ENCODE measurements at places on chromosomes 3 and 15.
A peak's percentile ranks its signal among the peaks of the same experiment; 100 is the strongest.

DNA sequence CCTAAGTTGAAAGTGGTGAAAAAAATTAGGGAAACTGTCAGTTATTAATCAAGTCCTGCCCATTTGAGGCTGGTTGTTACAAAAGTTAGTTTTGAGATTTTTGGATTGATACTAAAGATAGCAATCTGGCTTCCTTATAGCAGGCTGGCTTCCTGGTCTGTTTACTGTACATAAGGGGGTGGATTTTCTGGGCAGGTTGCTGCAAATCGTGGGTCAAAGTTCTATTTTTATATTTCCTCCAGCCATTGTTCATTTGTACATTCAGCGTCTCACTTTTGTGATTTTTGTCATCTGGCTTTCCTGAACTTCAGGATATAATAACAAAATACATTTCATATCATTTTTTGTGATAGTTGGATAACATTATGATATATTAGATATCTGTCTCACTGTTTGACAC lies 49.5 kb downstream of the CLDN1 start:
- DNase-seq, result no peak

DNA sequence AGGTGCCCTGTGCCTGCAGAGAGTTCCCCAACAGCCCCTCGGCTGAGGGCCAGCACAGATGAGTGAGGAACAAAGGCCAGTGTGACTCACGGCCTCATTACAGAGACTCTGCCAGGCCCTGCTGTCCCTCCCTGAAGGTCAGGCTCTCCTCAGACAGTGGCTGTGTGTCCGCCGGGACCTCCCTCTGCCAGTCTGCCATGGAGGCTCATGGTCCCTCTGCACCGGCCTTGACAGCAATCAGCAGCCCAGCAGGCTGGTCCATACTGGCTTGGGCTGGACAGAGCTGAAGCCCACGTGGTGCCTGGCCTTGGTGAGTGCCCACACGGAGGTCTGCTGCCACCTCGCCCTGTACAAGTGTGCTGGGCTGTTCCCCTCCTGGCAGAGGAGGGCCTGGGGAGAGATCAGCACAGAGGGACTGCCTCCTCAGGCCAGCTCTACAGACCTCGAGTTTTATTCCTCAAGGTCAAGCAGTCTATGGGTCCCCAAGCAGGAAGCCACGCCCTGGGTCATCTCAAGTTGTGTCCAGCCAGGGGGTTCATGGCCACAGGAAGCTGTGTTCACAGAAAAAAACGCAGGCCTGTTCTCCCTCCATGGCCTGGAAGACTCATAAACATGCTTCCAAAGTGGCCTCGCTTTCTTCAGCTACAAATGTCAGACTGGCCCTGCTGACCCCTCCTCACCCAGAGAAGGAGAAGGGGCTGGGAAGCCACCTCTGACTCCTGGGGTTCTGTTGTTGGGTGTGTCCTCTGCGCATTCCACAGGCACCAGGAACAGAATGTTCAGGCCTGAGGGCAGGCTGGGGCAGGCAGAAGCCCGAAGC lies 27.0 kb downstream of the SLC41A3 start:
- peak; percentile 55 for DNase-seq

- no peak for DNase-seq
Observed at GRCh38 chr15:50871832-50872231, 36.7 kb upstream of the AP4E1 start.

- no peak for DNase-seq
Observed at GRCh38 chr3:107892955-107893624, 197.7 kb downstream of the CD47 start.

DNA sequence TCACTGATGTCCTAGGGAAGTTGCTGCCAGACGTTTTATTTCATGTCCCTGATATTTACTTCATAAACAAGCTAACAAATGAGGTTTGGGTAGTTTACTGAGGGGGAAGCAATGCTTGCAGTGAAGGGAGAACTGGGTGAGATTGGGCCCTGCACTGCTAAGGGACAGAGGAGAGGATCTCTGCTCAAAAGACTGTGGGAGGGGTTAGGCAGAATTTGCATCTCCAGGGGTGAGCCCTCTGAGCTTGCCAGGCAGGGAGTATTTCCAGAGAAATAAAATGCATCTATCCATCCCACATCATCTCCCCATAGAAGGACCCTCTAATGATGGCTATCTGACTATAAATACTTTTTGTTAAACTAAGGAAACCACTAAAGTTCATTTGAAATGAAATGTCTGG lies 215.6 kb downstream of the CBLB start:
- DNase-seq, result no peak

DNA sequence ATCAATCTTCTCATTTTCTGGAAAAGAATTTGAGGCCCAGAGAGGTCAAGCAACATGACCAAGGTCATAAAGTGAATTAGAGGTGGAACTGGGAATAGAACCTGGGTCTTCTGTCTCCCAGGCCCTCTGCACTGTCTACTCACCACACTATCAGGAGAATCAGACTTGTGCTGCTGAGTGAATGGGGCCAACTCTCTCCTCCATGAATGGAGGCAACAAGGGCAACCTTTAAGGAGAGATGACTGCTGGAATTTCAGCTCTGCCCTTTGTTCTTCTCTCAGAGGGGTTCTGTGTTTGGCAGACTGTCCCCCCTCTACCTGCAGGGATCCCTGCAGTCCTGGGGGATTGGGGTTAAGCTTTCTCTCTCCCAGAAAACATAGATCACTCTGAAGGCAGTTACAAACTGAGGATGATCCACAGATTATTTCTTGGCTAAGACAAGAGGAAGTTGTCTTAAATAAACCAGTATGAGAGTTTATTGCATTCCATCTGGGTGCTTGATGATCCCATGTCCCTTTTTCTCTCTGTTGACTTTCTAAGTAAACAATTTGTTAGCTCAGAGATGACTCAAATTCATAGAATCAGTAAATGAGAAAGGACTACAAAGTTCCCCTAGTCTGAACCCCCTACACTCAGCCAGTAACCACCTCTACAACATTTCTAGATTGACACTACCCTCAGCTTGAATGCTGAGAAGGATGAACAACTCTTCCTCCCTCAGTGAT lies 99.0 kb upstream of the LIPC start:
- DNase-seq, result no peak

- no peak for DNase-seq
Observed at GRCh38 chr3:158920371-158920770, 118.5 kb downstream of the MFSD1 start.

GRCh38 chr3:150653110-150653561 lies 50.0 kb downstream of the SELENOT start:
- DNase-seq, result no peak

DNA sequence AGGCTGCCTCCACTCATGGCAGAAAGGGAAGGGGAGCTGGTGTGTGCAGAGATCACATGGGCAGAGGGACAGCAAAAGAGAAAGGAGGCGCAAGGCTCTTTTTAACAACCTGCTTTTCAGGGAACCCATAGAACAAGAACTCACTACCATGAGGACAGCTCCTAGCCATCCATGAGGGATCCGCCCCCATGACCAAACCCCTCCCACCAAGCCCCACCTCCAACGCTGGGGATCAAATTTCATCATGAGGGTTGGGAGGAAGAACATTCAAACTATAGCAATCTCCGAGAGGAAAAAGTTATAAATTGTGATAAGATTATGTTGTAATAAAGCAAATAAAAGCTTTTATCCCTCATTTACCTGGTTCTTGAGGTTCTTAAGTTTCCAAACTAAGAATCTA lies 84.7 kb upstream of the LMCD1 start:
- no peak for DNase-seq

DNA sequence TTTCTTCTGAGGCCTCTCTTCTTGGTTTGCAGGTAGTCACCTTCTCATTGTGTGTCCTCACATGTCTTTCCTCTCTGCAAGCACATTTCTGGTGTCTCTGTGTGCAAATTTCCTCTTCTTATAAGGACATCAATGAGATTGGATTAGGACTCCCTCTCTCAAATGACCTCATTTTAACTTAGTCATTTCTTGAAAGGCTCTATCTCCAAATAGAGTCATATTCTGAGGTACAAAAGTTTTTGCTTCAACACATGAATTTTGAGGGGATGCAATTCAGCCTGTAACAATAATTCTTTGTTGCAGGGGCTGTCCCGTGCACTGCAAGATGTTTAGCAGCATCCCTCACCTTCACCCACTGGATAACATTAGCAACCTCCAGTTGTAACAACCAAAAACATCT lies 115.0 kb upstream of the DCBLD2 start:
- DNase-seq, result no peak

DNA sequence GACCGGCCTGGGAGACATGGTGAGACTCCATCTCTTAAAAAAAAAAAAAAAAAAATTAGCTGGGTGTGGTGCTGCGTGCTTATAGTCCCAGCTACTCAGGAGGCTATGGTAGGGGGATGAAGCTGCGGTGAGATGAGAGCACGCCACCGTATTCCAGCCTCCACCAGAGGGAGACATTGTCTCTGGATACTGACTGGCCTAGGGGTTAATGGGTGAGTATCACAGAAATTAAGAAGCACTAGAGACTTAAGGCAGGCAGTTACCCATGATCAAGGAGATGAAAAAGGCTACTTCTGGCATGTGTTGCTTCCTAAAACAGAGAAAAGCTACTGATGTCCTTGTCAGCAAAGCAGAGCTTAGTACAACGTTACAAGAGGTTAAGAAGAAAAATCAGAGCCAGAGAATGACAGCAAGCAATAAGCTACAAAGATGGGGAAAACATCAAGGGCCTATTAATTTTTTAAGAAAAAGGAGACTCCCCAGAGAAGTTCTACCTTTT lies 8.6 kb downstream of the TFRC start:
- DNase-seq, result peak; percentile 79

DNA sequence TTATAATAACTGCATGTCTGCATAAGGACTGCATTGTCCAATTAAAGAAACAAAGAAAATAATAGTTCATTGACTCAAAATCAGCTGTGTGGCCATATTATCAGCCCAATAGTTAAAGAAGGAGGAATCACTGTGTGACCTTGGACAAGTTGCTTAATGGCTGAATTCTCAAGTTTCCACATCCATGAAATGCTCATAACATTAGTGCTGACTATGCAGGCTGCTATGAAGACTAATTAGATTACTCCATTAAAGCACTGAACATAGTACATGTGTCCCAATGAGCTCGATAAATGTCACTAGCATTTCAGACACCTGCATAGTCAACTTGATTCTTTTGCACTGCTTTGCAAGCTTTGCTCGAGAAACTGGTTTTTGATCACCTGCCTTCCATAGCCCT lies 111.1 kb upstream of the WNT5A start:
- no peak for DNase-seq

DNA sequence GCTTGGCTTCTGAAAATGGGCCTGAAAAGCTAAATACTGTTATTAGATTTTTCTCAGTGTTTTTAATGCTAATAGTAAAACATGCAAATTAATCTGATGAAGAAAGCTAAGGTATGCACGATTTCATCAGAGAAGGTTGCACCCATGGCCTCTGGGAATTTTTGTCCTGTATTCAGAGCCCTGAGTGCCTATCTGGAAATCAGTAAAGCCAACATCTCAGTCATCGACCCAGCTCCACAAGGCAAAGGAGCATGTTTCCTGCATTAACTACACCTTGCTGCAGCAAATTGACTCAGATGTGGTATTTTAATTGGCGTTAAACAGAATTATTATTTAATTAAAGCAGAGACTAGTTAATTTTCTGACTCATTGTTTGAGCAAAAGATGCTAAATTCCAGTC lies 49.0 kb upstream of the TP63 start:
- DNase-seq, result no peak

GRCh38 chr3:141796889-141797781 lies 33.9 kb downstream of the GRK7 start:
- DNase-seq, result peak; percentile 90

GRCh38 chr3:25817638-25818037 lies 27.7 kb downstream of the OXSM start:
- peak; percentile 13 for DNase-seq

DNA sequence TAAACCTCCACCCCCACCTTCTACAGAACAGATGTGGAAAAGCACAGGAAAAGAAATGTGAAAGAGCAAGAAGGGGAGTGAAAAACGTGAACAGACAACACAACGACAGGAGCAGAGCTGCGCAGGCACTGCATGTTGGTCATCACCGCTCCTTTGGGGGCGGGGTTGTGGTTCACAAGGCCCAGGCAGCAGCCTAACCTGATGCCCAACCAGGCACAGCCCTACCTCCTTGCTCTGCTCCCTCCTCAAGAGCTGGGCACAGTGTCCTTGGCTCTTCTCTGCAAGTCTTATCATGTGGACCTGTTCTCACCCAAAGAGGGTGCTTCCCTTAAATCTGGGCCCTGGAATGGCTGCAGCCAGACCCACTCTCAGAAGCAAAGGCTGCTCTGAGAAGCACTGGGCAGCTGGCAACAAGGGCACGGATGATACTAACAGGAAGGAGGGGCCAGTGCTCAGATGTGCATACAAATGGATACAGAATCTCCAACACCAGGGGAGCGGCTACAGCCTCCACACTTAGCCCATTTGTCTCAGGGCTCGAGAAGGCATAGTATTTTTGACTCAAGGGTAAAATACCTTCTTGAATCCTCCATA lies 64.6 kb downstream of the DHX30 start:
- DNase-seq, result no peak

GRCh38 chr3:142857056-142857455 lies 31.8 kb downstream of the PCOLCE2 start:
- no peak for DNase-seq

- no peak for DNase-seq
Observed at GRCh38 chr3:27326629-27327545, 42.3 kb downstream of the NEK10 start.

DNA sequence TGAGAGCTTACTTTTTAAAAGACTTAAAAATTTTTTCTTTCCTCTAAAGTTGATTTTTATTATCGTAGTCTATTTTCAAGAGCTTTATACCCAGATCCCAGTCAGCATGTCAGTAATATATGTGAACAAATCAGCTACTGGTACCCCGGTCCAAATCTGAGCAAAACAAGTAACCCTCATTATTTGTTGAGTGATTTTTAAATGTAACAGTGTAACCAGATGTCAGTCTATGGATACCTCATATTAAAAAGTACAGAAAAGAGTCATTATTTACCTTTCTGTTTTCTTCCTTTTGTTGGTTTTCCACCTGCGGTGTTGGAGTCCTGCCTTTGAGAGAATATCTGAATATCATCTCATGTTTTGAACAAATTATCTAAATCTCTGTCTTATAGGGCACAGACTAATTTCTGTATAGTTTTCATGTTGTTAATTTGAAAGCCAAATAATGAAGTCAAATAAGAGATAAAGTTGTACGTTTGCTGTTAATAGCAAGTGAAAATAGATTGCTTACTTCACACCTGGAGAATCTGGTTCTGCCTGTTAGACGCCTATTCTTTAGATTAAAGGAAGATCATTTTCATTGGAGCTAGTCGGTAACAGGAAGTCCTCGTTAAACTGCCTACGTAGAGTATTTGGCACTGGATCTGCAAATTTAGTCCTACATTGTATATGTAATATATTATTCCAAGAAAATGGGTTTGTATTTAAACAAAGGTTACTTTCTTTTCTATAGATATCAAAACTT lies at the start of gene STX19:
Gene STX19 (minus strand): TSS at position 505 of the 745 bp plus-strand sequence. CDS start 13,328 bp downstream, outside the sequence.
- DNase-seq, result no peak

GRCh38 chr3:158333736-158334135 lies 223.8 kb downstream of the RSRC1 start:
- no peak for DNase-seq
